NCI-H2227 treated with DMSO at 0.1 percent for 48 hours (cell line): ENCODE measurements at places on chromosomes 7 and 10.

GRCh38 chr10:60896810-60897209 is 47.2 kb downstream of the RHOBTB1 start:
- no peak for DNase-seq

DNA sequence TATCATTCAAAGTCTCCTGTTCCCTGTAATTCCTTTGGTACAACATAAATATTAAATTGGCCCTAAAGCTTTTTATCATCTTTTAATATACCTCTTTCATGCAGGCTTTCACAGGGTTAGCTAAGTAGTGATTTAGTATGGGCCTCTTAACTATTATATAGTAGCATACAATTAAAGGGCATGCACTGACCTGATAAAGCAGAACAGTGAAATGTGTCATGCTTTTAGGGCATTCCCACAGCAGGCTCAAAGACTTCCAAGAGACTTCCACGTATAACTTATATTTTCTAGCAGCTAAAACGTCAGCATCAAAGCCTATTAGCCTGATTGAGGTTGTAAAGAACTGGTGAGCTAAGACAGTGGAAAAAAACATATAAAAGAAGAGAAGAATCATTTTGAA is 35.3 kb downstream of the SAMD8 start:
- DNase-seq, result peak; percentile 50

DNA sequence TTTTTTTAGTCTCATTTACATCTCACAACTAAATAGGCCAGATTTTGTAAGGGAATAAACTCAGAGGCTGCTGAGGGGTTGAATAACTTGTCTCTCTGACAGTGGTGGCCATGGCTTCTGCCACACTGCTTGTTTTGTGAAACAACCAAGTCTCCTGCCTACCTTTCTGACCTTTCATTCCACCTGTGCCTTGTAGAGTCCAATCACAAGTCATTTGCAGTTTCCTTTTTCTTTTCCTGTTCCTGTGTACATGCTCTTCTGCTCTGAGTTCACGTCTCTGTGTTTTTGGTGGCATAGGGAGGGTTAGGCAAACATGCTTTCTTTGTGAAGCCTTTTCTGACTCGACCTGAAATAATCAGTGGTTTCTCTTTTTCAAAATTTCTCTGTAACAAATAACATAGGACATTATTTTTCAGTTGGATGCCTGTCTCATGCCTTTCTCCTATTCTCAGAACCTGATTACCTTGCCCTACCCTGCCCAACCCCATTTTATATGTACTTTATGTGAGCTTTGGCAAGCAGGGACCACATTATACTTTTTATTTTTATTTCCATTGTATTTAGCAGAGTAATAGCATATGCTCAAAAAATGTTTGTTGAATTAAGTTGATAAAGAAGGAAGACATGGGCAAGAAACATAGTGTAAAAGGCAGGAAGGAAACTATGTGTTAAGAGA is 81.7 kb downstream of the HDAC9 start:
- no peak for DNase-seq

DNA sequence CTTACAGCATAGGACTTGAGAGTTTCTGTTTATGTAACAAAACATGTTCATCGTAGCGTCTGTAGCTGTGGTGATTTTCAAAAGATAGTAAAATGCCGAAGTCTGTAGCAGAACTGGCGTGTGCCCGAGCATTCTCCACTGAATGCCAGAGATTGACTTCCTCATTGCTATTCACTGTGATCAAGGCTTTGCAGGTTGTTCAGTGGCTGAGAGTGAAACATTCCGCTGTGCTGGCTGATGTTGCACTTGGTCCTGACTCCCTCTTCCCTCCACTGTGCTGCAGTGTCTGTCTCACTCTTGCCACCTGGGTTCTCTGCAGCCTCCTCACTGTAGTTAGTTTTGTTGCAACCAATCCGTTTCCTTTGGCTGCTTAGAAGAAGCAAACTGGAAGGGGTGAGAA is 37.6 kb downstream of the FHIP2A start:
- no peak for DNase-seq

DNA sequence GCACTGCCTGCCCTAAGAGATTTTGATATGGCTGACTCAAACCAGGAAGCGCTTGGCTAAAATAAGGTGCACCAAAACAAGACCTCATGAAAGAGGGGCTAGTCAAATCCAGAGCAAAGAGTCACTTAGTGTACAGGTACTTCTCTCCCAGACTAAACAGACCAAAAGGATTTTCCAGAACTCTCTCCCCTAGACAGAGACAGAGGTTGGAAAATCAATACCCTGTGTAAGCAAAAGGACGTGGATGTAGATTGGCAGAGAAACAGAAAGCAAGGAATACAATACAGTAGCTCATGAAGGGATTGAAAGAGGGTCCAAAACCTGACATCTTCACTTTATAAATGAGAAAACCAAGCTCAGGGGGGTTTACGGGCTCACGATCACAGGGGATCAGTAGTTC is 83.0 kb upstream of the LRRTM3 start:
- no peak for DNase-seq

DNA sequence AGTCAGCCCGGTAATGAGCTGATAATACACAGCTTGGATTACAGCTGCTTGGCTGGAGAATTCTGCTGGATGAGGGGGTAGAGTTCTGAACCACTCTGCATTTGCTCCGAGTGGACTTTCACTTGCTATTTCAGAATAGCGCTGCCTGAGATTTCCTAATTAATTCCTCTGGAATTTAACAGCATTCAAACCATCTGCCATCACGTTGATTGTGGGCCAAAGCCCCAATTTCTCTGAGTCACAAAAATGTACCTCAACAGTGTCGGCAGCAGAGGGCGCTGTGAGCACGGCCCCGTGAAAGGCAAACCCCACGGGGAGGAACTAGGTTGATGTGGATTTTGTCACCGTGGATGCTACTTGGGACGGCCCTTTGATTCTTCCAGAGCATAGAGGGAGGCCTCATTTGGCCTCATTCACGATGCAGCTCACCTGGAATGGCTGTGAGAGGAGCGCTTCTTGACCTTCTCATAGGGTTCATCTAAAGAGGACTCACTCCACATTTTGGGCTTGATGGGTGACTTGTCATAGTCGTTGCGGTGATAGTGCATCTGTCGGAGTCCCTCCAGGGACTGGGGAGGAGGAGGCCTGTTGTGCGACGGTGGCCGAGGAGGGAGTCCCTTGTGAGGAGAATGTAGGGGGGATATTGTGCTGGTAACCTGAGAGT is 73.3 kb downstream of the PRPF18 start:
- peak; percentile 1 for DNase-seq

DNA sequence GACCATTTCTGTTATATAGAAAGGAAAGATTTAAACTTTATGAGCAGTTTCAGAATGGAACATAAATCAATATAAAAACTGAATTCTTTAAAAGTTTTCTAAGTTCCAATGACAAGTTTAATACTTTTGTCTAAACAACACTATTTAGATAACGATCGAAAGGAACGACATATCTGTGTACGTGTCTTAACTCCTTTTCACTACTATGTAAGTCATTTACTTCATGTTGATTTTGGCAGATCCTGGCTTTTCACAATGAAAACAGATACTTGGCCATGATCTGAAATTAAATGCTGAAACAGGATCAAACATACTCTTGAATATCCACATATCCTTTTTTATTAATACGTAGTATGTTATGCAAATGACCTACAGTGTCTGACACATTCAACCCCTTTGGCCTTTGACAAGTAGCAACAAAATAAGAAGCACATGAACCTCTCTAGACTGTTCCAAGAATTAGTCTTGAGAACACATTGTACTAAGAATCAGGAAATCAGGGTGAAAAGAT is 41.9 kb downstream of the RNLS start:
- DNase-seq, result no peak

- no peak for DNase-seq
These were observed 46.5 kb downstream of the AMPH start for GRCh38 chr7:38584443-38585210.

DNA sequence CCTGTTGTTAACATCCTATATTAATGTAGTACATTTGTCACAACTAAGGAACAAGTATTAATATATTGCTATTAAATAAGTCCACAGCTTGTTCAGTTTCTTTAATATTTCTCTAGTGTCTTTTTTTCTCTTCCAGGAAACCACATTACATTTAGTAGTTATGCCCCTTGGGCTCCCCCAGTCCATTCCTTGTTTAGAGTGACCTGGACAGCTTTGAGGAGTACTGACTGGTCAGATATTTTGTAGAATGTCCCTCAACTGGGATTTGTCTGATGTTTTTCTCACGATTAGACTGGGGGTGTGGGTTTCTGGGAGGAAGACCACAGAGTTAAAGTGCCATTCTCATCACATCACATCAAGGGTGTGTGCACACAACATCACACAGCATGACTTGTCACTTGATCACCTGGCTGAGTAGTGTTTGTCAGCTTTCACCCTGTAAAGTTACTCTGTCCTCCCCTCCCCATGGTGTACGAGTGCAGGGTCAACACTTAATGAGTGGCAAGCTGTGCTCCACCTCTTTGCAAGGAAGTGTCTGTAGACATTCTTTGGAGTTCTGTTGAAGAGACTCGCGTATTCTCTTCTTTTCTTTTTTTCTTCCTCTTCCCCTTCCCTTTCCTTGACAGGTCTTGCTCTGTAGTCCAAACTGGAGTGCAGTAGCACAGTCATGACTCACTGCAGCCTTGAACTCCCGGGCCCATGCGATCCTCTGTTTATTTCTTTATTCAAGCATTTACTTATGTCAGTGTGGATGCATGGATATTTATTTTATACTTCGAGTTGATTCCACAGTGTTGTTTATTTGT is 10.2 kb downstream of the LMTK2 start:
- no peak for DNase-seq

GRCh38 chr10:133194151-133194550 is 34.1 kb downstream of the KNDC1 start:
- DNase-seq, result no peak

DNA sequence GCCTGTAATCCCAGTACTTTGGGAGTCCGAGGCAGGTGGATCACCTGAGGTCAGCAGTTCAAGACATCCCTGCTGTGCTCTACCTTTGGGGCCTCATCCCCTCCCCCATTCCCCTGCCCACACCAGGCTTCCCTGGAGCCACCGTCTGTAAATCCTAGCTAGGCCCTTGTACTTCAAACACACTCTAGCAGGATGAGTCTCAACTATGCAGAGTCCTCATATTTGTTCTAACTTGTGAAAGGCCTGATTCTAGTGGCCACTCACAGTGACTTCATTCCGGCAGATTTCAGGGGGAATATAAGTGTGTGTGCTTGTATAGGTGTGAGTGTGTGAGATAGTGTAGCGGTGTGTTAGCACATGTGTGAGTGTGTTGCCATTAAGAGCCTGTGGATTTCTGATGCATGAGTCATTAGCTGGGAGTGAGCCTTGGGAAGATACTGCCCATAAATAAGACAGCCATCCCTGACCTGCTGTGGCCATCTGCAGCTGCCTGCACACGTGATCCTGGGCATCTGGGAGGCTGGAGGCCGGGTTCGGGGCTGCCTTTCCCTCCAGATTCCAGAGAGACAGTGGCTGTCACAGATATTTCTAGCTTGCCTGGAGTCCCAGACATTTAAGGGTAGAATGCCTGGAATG is 1.7 kb upstream of the NEURL1 start:
- DNase-seq, result peak; percentile 45

GRCh38 chr7:37110660-37111424 is 337.8 kb downstream of the ELMO1 start:
- DNase-seq, result no peak

DNA sequence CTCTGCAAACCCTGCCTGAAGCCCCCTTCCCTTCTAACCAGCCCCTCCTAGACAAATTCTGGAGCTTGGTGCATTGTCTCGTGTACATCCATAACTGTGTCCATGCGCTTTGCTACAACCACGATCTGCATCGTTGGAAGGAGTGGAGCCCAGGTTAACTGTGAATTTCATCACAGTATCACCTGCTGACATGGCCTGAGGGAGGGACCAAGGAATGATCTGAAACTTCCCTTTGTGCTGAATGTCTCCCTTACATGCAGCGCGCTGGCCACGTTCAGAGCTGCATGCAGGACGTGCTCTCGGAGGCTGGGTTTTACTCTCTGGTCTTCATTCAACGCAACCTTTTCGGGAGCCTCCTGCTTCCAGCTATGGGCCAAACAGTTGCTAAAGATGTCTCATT is 222.3 kb downstream of the CUX1 start:
- no peak for DNase-seq

DNA sequence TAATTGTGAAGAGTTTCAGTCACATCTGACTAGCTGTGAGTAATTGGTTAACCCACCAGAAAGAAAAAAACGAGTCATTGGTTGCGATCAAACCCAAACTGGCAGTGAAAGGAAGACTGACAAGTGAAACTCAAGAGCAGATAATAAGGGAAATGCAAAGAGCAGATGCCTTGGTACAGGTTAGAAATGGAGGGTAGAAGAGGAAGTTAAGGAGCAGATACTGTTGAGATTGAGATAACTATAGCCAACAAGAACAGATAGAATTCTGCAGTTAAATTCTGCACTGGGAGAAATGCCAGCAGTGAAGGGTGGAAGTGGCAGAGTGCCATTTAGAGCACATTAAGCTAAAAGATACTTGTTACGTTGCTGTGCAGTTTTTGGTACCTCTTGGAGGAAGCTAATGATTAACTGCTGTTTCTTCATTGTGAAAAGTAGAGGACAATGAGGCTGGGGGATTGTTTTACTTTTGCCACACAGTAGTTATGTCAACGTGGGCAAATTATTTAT is 65.8 kb downstream of the CDK13 start:
- DNase-seq, result peak; percentile 27

- DNase-seq, result no peak
These were observed 28.0 kb upstream of the CABCOCO1 start for GRCh38 chr10:61634746-61635145.

DNA sequence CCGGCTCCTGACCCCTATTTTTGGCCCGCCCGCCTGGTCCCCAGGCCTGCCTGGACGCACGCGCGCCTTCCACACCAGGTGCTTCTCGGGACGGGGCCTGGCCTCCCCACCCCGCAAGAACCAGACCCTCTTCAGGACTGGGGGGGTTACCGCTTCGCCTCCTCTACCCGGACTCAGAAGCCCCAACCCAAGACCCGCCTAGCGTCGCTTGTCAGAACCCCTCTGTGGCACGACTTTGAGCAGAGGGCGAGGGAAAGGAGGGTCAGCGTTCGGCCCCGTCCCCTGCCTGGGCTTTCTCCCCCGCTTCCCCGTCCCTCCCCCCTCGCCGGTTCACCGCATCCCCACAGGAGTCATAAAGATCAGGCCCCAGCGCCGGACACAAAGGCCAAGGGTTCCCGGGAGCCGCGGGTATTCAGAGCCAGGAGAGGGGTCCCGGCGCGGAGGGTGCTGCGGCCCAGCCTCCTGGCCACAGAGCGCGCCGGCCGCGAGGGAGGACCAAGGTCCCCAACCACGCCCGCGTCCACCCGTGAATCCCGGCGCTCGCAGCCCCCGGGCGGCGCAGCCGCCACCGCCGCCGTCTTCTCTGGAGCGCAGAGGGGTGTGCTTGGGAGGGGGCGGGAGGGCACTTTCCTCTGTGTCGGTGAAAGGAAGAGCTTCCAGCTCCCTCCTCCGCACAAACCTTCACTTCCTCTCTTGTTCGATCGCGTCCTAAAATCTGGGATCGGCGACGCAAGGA is 351.9 kb downstream of the DNAJB6 start:
- DNase-seq, result no peak

- no peak for DNase-seq
These were observed 707.2 kb downstream of the MAGI2 start for GRCh38 chr7:78746301-78746700.

GRCh38 chr10:121935702-121936101 is 7.9 kb upstream of the ATE1 start:
- no peak for DNase-seq

- DNase-seq, result no peak
These were observed 1.3 kb downstream of the MBLAC1 start for GRCh38 chr7:100127866-100128636.
